Vagina (tissue), 2 donors: ENCODE measurements at places on chromosomes 12 and 14.

DNA sequence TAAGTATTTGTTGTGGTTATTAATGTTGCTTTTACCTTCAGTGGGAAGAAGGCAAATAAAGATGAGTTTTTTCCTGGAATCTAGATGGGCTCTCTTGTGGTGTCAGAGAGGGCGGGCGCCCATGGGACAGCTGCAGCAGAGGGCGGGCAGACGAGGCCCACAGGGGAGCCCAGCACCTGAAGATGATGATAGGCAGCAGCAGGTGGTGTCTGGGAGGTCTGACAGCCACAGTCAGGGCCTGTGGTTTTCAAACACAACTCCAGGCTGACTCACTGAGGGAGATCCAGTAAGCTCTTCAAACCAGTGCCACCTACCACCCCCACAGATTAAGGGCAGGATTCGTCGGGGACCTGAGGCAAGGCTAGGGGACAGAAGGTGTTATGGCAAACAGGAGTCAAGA is 42.8 kb downstream of the NKX2-1 start:
- DNase-seq = no peak

DNA sequence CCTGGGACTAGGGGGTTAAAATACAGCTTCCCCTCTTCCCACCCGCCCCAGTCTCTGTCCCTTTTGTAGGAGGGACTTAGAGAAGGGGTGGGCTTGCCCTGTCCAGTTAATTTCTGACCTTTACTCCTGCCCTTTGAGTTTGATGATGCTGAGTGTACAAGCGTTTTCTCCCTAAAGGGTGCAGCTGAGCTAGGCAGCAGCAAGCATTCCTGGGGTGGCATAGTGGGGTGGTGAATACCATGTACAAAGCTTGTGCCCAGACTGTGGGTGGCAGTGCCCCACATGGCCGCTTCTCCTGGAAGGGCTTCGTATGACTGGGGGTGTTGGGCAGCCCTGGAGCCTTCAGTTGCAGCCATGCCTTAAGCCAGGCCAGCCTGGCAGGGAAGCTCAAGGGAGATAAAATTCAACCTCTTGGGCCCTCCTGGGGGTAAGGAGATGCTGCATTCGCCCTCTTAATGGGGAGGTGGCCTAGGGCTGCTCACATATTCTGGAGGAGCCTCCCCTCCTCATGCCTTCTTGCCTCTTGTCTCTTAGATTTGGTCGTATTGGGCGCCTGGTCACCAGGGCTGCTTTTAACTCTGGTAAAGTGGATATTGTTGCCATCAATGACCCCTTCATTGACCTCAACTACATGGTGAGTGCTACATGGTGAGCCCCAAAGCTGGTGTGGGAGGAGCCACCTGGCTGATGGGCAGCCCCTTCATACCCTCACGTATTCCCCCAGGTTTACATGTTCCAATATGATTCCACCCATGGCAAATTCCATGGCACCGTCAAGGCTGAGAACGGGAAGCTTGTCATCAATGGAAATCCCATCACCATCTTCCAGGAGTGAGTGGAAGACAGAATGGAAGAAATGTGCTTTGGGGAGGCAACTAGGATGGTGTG is 1.9 kb downstream of the GAPDH start:
- no peak for DNase-seq

GRCh38 chr12:52121824-52122539 is 42.5 kb downstream of the SMIM41 start:
- DNase-seq = no peak

DNA sequence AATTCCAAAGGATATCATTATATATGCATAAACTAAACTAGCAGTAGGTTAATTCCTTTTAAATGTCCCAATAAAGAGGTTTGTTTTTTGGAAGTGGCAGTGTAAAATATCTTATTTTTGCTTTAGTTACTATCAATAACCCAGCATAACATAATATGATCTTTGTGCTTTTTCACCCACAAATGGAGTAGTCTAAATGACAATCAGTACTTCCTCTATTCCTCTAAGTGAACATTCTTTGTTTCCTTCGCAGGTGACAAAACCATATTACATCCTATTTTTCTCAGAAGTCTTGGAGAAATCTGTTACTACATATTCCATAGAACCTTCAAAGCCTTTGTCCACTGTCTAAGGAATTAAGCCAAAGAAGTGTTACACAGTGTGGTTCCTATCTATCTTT is 62.5 kb downstream of the MED13L start:
- DNase-seq = no peak

- no peak for DNase-seq
Observed at GRCh38 chr12:66503746-66504145, 175.1 kb downstream of the GRIP1 start.
